Stimulated activated CD4-positive, alpha-beta T cell treated with anti-CD3 and anti-CD28 coated beads, Interleukin-4, amount 100 ng/mL, for 1 hour (primary cell): ENCODE measurements at places on chromosomes 3 and 15.

- DNase-seq: no peak
These were observed 133.6 kb downstream of the TPRG1 start for GRCh38 chr3:189305412-189305811.

- no peak for DNase-seq
These were observed 53.8 kb downstream of the RBMS3 start for GRCh38 chr3:29334706-29335105.

DNA sequence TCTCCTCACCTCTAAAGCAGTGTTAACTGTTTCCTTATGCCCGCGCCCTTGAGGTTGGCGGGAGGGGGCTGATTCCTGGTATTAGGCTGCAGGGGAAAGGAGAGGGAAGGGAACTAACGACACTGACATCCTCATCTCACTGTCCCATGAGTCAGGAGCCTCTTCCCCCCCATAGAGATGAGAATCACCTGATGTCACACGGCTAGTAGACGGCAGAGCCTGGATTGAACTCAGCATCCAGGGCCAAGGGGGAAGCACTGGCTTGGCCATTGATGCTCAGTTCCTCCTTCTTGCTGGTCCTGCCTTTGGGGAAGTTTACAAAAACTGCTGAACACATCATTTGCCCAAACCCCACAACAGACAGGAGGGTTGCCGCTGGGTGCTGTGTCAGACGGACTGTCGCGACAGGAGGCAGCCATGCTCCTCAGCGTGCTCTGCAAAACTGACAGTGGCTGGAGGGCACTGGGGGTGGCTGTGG lies 38.5 kb downstream of the IDH2 start:
- no peak for DNase-seq

DNA sequence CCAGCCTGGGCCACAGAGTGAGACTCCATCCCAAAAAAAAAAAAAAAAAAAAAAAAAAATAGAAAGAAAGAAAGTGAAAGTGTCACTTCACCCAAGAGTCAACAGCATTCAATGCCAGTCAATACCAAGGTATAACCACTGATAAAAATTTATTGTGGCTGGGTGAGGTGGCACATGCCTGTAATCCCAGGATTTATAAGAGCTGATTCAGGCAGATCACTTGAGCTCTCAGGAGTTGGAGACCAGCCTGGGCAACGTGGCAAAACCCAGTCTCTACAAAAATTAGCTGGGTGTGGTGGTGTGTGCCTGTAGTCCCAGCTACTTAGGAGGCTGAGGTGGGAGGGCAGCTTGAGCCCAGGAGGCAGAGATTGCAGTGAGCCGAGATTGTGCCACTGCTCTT lies 46.5 kb upstream of the PIK3CB start:
- no peak for DNase-seq

- DNase-seq: no peak
These were observed 2.3 kb upstream of the HMCES start for GRCh38 chr3:129276385-129276784.

DNA sequence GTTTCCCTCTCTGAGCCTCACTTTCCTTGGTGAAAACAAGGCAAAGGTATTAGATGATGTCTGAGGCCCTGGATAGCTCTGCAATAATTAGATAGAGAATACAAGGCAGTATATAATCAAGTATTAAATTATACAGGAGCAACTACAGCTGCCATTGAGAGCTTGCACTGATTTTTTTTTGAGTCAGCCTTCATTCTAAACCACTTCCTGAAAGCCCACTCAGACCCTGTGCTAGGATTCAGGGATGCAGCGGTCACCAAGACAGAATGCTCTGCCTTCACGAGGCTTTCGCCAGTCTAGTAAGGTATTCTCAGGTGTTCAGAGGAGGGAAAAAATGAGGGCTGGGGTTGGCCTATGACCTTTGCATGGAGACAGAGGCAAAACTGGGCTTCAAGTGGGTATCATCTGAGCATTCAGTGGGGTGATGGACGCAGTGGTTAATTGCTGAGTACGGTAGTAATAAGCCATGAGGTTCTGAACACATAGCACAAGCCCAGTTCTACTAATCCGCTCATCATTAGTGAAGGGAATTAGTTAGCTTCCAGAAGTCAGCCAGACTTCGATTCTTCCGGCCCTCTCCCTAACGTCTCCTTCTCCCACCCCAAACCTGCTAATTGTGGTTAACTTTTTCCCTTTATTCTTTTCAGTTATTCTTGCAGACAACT lies 3.6 kb downstream of the VGLL4 start:
- DNase-seq: no peak

GRCh38 chr15:39176030-39176429 lies 404.8 kb upstream of the THBS1 start:
- no peak for DNase-seq

- DNase-seq: no peak
These were observed 30.4 kb downstream of the TFDP2 start for GRCh38 chr3:142118911-142119310.

DNA sequence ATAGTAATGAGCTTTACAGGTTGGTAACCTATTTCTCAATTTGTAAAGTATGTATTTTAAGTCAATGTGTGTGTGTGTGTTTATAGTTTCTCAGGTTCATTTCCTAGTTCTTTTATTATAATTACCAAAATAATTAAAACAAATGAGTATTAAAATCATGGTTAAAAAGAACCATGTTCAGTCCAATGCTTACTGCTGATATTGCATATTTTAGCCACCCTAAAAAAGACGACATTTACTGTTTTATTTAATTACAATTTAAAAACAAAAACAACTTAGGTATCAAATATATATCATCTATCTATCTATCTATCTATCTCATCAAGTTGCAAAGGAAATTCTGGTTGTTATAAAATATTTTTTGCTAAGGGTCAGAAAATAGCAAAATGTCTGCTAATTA lies 203.3 kb downstream of the GBE1 start:
- DNase-seq: no peak

DNA sequence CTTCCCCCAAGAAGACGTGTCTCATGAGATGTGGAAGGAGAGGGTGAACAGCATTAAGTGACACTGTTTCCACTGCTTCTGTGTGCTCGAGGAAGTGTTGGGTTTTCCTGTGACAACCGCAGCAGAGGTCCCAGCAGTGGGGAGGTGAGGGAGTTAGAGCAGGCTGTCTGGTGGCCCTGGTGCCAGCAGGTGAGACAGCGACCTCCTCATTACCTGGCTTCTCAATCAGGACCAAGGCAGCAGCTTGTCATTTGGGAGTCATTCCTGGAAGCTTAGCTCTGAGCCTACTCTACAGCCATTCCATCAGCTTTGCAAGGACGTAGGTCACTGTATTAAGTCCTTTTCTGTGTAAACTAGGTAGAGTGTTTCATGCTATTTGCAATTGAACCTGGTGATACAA lies 63.3 kb upstream of the RGMA start:
- DNase-seq: no peak
